ENCODE measurements at places on chromosomes 3 and 15.
A peak's percentile ranks its signal among the peaks of the same experiment; 100 is the strongest.

GRCh38 chr3:28669870-28670269 lies 321.2 kb upstream of the AZI2 start:
- DNase-seq, result no peak

DNA sequence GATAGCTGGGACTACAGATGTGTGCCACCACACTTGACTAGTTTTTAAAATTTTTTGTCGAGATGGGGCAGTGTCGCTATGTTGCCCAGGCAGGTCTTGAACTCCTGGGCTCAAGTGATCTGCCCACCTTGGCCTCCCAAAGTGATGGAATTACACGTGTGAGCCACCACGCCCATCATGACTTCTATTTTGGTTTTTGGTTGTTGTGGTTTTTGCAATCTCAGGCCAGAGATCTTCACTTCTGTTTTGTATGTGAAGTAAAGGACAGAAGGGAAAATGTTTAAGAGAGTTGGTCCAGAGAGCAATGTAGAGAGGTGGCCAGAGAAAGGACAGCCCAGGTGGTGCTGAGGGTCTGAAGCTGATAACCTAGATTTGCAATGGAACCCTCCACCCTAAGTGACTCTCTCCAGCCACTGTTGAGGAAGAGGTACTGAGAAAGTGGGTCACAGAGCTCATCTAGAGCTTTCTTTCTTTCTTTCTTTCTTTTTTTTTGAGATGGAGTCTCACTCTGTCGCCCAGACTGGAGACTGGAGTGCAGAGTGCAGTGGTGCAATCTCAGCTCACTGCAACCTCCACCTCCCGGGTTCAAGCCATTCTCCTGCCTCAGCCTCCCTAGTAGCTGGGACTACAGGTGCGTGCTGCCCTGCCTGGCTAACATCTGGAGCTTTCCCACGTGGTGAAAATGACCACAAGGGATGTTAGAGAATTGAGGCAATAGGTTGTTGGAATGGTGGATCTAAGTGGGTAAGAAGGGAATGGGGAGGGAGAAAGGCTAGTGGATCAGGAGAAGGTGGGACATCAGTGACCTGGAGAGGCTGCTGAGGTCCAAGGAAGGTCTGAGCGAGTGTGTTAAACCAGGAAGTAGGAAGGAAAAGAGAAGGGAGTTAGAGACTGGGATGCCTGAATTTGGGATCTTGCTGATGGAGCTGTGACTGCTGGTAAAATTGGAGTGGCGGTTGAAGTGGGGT lies 22.4 kb upstream of the SEMA4B start:
- DNase-seq, result no peak

GRCh38 chr15:63256433-63257274 lies 20.8 kb upstream of the APH1B start:
- DNase-seq, result no peak

DNA sequence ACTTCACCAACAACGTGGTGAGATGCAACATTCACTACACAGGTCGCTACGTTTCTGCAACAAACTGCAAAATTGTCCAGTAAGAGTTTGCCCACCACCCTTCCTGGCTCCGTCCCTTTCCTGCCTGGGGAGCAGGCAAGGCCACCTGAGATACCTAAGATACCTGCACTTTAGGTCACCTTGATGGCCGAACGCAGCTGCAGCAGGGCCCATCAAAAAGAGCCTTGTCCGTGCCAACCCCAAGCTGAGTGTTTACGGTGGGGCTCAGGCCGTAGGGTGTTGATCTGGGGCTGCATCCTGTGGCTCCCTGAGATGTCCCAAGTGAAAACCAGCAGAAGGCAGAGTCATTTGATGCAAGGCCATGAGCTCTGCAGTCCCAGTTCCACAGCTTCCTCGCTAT lies 23.2 kb downstream of the LOXL1 start:
- no peak for DNase-seq

DNA sequence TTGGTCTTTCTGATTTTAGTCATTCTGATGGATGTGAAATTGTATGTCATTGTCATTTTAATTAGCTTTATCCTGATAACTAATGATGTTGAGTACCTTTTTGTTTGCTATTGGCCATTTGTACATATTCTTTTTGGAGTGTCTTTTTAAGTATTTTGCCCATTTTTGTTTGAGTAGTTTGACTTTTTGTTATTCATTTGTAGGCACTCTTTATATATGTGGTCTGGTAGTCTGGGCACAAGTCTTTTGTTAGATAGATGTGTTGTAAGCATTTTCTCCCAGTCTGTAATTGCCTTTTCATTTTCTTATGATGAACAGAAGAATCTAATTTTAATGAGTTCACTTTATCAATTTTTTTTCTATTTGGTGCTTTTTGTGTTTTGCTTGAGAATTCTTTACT lies 14.6 kb downstream of the GPR160 start:
- no peak for DNase-seq

DNA sequence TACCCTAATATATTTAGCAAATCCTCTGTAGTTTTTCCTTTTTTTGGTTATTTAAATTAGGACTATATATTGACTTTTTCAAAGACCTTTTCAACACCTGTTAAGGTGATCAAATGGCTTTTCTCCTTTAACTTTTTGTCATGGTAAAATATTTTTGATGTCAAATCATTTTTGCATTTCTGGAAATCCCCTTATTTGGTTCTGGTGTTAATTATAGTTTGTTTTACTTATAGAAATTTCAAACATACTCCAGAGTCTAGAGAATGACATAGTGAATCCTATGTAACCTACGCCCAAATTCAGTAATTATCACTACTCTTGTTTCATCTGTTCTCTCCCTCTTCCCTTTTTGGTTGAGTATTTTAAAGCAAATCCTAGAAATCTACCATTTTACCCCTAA lies 121.3 kb upstream of the TBL1XR1 start:
- DNase-seq, result no peak

DNA sequence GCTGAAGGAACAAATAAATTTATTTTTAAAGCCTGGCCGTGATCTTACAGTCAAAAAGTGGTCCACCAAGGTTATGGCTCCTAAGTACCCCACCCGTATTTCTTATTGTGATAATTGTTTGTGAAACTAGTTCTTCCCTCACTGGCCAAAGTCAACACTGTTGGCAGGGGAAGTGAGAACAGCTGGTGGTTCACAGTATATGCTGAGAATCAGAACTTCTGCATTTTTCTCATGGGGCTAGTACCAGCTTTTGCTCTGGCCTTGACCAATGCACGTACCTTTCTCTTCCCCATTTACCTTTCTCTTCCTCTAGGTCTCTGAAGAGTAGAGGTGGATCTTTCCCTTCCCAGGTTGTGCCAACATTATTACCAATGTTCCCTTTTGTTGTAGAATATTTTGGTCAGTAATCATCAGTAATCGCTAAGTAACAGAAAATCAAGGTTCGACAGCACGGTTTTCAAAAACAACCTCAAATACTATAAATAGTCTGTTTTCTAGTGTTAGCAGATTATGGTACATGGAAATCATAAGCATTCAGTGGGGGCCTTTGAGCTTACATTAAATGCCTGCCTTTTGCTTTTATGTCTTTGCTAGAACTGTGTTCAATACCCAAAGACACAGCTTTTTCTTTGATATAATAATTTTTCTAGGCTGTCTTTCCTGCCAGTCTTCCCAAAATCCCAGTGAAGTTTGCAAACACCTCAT lies 268.0 kb downstream of the LPP start:
- peak; percentile 90 for DNase-seq

GRCh38 chr3:171465763-171466162 lies 5.6 kb upstream of the TNIK start:
- peak; percentile 25 for DNase-seq

DNA sequence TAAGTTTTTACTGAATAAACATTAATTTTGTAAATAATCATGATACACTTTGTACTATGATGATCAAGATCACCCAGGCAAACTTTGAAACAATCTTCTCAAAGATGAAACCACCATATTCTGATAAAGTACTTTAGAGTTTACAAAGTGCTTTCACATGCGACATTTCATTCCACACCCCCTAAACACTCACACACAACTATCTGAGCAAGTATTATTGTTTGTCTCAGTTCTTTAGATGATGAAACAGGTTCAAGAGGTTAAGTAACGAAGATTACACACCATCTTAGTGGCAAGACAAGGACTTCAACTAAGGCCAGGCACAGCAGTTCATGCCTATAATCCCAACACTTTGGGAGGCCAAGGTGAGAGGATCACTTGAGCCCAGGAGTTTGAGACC lies 37.6 kb downstream of the ZNF148 start:
- DNase-seq, result no peak

DNA sequence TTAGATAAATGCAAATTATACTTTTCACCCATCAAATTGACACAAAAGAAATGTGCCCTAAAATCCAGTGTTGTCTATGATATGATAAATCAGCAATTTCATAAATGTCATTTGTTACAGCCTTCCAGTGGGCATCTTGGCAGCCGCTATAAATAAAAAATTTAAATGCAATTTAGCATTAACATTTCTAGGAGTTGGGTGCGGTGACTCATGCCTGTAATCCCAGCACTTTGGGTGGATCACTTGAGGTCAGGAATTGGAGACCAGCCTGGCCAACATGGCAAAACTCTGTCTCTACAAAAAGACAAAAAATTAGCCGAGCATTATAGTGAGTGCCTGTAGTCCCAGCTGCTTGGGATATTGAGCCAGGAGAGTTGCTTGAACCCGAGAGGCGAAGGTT lies 65.9 kb upstream of the POMGNT2 start:
- DNase-seq, result no peak

- DNase-seq, result peak; percentile 98
These were observed 66.1 kb downstream of the SLC30A4 start for GRCh38 chr15:45456212-45457106.

DNA sequence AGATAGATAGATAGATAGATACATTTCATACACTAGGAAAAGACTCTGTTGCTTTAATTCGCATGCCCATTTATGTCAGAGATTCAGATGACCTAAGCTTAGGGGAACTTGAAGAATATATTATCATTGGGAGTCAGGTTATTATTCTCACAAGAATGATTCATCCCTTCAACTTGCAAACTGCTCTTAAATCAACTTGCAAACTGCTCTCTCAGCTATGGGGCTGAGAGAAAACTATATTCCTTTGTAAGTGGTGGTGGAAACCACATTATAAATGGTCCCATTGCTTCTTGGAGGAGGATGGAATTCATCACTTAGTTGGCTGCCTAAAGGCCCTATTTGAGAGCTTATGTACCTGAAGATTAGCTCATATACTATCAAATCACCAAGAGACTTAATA lies 160.9 kb upstream of the STAC start:
- no peak for DNase-seq

- DNase-seq, result no peak
These were observed 590 bp upstream of the TRIM71 start for GRCh38 chr3:32817257-32817557.

GRCh38 chr15:24823473-24823872 lies 131.3 kb upstream of the SNRPN start:
- no peak for DNase-seq

DNA sequence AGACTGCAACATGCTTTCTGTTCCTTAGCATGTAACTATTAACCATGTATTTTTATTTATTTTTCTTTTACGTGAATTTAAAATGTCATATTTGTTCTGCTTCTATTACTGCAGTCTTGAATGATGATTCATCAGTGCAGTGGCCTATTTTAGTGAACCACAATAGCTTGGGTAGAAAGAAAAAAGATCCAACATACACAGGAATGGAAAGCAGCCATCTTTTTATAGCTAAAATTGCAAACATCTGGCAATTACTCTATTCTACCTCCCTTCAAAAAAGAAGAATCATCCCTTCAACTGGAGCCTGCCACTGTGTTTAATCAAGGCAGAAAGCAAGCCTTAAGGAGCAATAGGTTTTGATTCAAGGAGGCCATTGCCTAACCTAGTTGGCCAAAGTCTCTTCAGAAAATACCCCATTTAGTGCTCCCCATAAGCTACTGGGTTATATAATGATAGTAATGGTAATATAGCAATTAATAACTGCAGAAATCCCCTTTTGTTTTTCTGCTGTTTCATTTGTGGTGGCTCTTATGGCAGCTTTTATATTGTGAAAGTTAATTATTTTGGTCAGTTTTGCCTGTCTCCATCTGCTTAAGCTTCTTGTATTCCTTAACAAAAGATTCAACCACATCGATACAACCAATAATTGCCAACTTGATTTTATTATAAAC lies 267.3 kb downstream of the LPP start:
- no peak for DNase-seq

GRCh38 chr15:48352474-48353072 lies 21.3 kb downstream of the DUT start:
- peak; percentile 49 for DNase-seq

DNA sequence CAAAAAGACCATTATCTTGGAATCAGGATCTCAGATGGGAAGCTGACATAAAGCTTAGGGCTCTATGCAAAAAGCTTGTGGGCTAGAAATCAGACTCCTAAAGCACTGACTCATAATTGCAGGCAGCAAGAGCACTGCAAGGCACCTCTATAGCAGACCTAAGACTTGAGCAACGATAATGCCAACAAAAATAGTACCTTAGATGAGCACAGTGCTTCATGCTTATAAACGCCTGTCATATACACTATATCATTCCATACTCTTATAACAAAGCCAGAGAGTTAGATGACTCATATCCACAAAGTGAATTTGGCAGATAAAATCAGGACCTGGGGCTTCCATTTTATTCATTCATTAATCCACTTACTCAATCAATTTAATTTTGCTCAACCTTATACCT lies 560.8 kb downstream of the MCTP2 start:
- no peak for DNase-seq

GRCh38 chr3:103672346-103672745 lies 1237.5 kb downstream of the ZPLD1 start:
- no peak for DNase-seq

DNA sequence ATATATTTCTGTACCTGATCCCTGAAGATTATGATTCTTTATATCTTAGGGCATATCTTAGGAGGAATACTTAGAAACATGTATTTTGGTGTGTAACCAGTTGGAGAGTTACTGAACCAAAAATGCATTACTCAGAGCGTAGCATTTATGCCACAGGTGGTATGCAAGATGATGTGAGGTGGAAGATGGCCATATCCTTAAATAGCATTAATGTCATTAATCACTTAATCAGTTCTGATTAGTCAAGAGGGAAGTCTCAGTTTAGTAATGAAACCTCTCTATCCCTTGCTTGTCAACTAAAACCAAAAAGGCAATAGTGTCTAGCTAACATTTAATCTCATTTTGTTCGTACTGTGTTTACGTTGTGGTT lies 130.5 kb upstream of the PHLDB2 start:
- no peak for DNase-seq

DNA sequence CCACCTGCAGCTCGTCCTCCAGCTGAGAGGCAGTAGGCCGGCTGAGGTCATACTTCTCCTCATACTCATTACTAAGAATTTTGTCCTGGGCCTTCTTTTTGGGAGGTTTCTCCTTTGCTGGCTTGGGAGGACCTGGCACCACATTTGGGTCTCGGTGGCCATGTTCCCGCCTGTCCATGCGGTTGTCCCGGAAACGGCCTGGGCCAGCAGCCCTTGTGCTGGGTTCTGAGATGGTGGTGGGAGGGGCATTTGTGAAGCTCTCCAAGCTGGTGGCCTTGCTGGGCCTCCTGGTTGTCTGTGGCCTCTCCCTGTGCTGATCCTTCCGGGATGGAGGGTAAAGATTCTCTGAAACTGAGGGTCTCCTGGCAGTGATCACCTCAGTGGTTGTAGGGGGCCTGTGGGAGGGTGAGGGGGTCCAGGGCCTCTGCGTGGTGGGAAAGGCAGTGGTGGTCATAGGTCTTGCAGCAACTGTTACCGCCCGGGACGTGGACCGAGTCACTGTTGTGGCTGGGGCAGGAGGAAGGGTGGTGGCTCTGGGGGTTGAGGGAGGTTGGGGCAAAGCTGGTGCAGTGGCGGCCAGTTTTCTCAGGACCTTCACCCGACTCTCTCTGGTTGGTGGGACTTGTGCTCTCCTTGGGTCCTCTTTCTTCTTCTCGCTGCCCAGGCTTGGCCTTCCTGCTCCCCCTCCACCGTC lies 2.5 kb downstream of the CCDC80 start:
- no peak for DNase-seq

Measured in inflammatory macrophage treated with lipopolysaccharide for 1 hour (primary cell).